ENCODE measurements at places on chromosomes 7 and 10. TPM values are rescaled to one million over a fixed set of nuclear protein-coding genes. Genes with fewer than 3 reads are reported as not detected.

Gene COL17A1
- total RNA-seq: 1.0 TPM

Gene SPAM1
- not detected for total RNA-seq

Gene MYL10
- total RNA-seq: not detected

Gene GFRA1
- total RNA-seq: 5.2 TPM

Gene CLCN1
- total RNA-seq: 0.13 TPM

Gene MTURN
- 8.8 TPM for total RNA-seq

Gene ANKRD61
- total RNA-seq: 0.39 TPM

Gene PRRT4
- 0.16 TPM for total RNA-seq

Gene NOBOX
- not detected for total RNA-seq

Gene CALML3
- not detected for total RNA-seq

Gene MEIG1
- not detected for total RNA-seq

Gene HOXA4
- 5.9 TPM for total RNA-seq

Gene RBAK
- 4.0 TPM for total RNA-seq

Gene CDK1
- total RNA-seq: 57.7 TPM

Gene AKR1D1
- total RNA-seq: not detected

Gene BLNK
- total RNA-seq: not detected

Gene PNLIPRP1
- not detected for total RNA-seq

Gene DKK1
- total RNA-seq: 5.9 TPM

Gene PCLO
- 0.96 TPM for total RNA-seq

Gene CPEB3
- total RNA-seq: 0.64 TPM

Gene ING3
- 5.3 TPM for total RNA-seq

Gene SFTPA1
- total RNA-seq: not detected

Gene BBIP1
- total RNA-seq: 38.2 TPM

Gene STK31
- total RNA-seq: not detected

Gene EN2
- not detected for total RNA-seq

Gene SCART1
- 1.4 TPM for total RNA-seq

Gene SRGN
- 60.0 TPM for total RNA-seq

Gene LFNG
- 4.9 TPM for total RNA-seq

Gene OPALIN
- not detected for total RNA-seq

Gene MMRN2
- 1.3 TPM for total RNA-seq

Gene ZNF775
- 22.2 TPM for total RNA-seq

Gene IFIT2
- 2.7 TPM for total RNA-seq

Gene ANK3
- 3.2 TPM for total RNA-seq

Gene NUTM2B
- total RNA-seq: 0.39 TPM

Gene EPO
- total RNA-seq: 0.48 TPM

Gene ZNF804B
- total RNA-seq: not detected

Gene KCNMA1
- total RNA-seq: 7.0 TPM

Gene CALCR
- total RNA-seq: not detected

Gene SLC26A5
- total RNA-seq: not detected

Gene SNCG
- total RNA-seq: 32.0 TPM

Gene GLCCI1
- total RNA-seq: 2.5 TPM

Gene TDRD1
- not detected for total RNA-seq

Gene HMX3
- not detected for total RNA-seq

Gene ASAH2B
- total RNA-seq: 4.9 TPM

Gene SLC26A3
- not detected for total RNA-seq

Gene ZDHHC6
- 15.9 TPM for total RNA-seq

Gene EMX2
- not detected for total RNA-seq

Gene VWDE
- total RNA-seq: 0.13 TPM

Gene C10orf105
- not detected for total RNA-seq

Gene CUX1
- total RNA-seq: 36.7 TPM

Gene NKX2-3
- total RNA-seq: not detected

All from epithelial cell of alveolus of lung (primary cell).